ENCODE measurements at places on chromosomes 11 and 22. TPM values are rescaled to one million over a fixed set of nuclear protein-coding genes. Genes with fewer than 3 reads are reported as not detected.
A peak's percentile ranks its signal among the peaks of the same experiment; 100 is the strongest.

Gene MFNG
- 3.0 TPM for total RNA-seq

DNA sequence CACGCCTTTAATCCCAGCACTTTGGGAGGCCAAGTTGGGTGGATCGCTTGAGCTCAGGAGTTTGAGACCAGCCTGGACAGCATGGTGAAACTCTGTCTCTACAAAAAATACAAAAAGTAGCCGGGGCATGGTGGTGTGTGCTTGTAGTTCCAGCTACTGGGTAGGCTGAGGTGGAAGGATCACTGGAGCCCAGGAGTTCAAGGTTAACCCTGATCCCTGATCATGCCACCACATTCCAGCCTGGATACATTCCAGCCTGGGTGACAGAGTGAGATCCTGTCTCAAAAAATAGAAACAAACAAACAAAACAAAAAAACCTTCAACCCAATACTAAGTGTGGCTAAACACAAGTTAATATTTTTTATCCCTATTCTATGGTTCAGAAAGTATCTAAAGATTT lies 66.4 kb upstream of the CLNS1A start:
- DNase-seq, result no peak

- peak; percentile 62 for DNase-seq
Observed at GRCh38 chr11:114321621-114322257, 25.5 kb downstream of the NNMT start.

GRCh38 chr11:75482931-75483469 lies 42.7 kb downstream of the GDPD5 start:
- DNase-seq, result no peak

DNA sequence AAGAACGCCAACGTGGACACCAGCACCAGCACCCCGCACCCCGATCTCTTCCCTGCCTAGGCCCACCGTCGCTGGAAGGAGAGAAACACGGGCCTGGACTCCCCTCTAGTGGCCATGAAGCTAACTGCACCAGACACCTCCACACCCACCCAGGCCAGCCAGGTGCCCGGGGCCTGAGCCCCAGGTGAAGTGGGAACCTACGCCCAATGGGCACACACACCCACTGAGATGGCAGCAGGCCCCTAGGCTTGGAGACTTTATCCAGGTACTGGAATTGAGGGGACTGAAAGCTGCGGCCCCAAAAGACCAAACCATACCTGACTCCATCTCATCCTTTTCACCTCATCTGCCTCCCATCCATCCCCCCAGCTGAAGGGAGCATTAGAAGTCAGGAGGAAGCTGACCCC lies 81.0 kb downstream of the BUD13 start:
- DNase-seq, result peak; percentile 51

GRCh38 chr11:115178705-115179104 lies 325.5 kb downstream of the CADM1 start:
- no peak for DNase-seq

Gene C11orf91
- total RNA-seq, result not detected

DNA sequence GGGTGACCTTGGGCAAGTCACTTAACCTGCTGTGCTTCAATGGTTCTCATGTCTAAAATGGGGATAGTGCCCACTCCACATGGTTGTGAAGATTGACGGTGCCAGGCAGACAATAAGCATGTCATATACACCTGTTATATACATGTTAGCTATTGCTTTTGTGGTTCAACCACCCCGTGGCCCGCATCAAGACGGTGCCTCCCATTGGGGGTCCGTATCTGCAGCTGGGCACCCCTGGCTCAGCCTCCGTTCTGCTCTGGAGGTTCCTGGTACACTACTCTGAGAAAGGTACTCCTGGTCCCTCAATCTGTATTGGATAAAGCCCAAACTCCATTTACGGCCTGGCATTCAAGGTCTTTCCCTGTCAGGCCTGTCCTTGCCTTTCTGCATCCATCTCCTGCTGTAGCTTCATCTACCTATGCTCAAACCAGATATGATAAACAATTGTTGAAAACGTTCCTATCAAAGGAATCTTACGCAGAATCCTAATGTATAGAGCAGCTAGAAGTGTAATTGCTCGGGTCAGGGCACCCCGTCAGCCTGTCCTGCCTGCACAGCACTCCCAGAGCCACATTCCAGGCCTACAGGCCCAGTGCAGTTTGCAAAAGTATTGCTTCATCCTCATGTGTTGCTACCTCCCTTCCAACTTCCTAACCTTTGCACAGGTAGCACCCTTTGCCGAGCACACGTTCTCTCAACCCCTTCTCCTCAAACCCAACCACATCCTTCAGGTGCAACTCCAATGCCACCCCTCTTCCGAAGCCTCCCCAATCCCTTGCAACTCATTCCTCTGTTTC lies 194.9 kb downstream of the BCR start:
- no peak for DNase-seq

Gene CARNS1
- not detected for total RNA-seq

Gene PKNOX2
- total RNA-seq, result 1.4 TPM

- no peak for DNase-seq
Observed at GRCh38 chr22:44049486-44050231, 25.6 kb downstream of the PARVB start.

DNA sequence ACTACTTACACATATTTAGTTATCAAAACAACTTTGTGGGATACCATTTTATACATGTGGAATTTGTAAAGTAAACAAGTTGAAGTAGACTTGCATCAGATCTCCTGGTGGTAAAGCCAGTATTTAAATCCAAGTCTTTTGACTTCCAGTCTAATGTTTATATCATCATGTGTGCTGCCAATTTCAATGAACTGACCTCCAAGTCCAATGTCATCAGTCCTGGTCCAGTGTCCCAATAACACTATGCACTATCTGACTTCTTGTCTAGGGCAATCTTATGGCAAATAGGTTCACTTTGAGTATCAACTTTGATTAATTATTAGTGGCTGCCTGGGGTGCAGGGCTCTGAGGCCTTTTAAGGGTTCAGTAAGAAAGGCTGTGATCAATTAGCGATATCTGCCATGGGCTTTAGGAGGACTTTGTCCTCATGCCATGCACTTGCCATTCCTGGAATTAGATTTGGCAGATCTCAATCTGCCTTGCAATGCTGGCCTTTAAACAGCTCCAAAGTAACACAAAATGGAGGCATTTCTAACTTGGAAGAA lies 9.6 kb upstream of the PTS start:
- no peak for DNase-seq

GRCh38 chr11:95373241-95373640 lies 142.2 kb upstream of the SESN3 start:
- DNase-seq, result no peak

Gene DSCAML1
- not detected for total RNA-seq

- DNase-seq, result no peak
Observed at GRCh38 chr11:119372260-119373058, 9.0 kb downstream of the USP2 start.

GRCh38 chr11:66325263-66325671 lies 8.4 kb upstream of the CD248 start:
- DNase-seq, result no peak

Gene ELFN2
- total RNA-seq, result 2.0 TPM

Gene TXNRD2
- total RNA-seq, result 31.9 TPM

- no peak for DNase-seq
Observed at GRCh38 chr22:17347724-17348123, 21.5 kb upstream of the CECR2 start.

- DNase-seq, result peak; percentile 59
Observed at GRCh38 chr11:124174001-124174583, 9.1 kb upstream of the OR10D3 start.

DNA sequence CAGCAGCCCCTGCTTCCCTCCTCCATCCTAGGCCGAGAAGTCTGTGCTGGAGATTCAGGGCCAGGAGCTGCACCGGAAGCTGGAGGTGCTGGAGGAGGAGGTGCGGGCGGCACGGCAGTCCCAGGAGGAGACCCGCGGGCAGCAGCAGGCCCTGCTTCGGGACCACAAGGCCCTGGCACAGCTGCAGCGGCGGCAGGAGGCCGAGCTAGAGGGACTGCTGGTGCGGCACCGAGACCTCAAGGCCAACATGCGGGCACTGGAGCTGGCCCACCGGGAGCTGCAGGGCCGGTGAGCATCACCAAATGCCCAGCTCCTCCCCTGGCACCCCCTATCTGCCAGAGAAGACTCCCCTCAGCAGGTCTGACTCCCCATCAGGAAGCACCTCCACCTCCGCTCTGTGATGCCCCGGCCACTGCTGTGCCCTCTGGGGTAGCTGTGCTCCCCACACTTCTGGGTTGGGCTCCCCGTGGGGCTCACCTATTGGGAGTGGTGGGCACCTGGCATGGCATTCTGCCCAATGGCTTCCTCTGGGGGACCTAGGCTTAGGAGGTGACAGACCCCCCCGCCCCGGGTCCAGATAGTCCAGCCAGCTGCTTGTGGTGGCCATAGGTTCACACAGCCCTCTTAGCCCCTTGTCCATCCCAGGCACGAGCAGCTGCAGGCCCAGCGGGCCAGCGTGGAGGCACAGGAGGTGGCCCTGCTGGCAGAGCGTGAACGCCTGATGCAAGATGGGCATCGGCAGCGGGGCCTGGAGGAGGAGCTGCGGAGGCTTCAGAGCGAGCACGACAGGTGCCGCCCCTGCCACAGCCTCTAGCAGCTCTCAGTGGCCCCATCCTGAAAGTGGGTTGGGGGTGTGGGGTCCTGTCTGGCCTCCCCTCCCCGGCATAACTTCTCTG lies 6.6 kb upstream of the RPS6KA4 start:
- DNase-seq, result no peak

GRCh38 chr11:10561947-10562346 lies 6.5 kb downstream of the LYVE1 start:
- no peak for DNase-seq

- DNase-seq, result no peak
Observed at GRCh38 chr11:1542267-1542666, 29.8 kb downstream of the DUSP8 start.

- no peak for DNase-seq
Observed at GRCh38 chr11:26106726-26107125, 225.2 kb upstream of the ANO3 start.

Gene VPS51
- total RNA-seq, result 333 TPM

Gene MMP10
- total RNA-seq, result not detected

Gene OR52E8
- total RNA-seq, result not detected

Gene TBX1
- 1.1 TPM for total RNA-seq

DNA sequence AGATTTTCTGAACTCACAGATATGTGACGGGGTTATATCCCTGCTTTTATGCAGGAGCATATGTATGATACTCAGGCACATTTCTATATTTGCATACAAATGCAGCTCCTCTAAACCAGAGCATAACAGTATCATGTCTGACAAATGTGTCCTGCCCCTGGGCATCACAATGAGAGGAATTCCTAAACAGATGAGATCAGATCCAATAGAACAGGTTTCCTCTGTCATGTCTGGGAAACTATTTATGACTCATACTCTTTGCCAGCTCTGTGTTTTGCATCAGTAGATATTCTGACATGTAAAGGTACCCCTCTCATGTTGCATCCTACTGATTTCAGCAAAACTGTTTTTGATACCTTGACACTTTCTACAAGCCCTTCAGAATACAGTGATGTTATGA lies 29.4 kb downstream of the SYT9 start:
- DNase-seq, result peak; percentile 68

- no peak for DNase-seq
Observed at GRCh38 chr11:35241083-35241482, 102.1 kb downstream of the CD44 start.

Gene HEPN1
- total RNA-seq, result not detected

DNA sequence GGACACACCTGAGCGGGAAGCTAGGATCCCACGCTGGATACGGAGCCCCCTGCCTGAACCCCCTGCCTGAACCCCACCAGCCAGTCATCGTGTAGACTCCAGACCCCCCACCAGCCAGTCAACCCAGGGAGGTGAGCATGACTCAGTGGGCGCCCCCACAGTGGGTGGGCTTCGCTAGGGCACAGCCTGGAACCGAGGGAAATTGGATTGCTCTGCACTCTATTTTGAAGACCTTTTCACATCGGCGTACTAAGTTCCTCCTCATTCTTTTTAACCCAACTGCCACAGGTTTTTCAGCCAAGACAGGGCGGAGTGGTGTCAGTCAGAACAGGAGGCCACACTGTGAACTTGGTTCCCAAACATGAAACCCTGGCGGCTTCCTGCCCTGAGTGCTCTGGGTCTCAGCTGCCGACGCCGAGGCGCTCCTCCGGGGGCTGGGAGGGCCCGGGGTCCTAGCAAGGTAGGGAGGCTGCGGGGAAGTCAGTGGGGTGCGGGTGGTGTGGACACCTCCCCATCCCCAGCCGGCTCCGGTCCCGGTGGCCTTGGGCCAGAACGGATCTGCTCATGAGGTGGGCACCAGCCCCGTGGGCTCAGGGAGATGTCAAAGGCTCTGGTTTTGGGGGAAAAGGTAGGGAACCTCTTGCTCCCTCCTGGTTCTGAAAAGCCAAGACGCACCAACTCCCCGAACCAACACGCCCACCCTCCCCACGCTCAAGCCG lies 57.0 kb downstream of the BRD1 start:
- DNase-seq, result no peak

DNA sequence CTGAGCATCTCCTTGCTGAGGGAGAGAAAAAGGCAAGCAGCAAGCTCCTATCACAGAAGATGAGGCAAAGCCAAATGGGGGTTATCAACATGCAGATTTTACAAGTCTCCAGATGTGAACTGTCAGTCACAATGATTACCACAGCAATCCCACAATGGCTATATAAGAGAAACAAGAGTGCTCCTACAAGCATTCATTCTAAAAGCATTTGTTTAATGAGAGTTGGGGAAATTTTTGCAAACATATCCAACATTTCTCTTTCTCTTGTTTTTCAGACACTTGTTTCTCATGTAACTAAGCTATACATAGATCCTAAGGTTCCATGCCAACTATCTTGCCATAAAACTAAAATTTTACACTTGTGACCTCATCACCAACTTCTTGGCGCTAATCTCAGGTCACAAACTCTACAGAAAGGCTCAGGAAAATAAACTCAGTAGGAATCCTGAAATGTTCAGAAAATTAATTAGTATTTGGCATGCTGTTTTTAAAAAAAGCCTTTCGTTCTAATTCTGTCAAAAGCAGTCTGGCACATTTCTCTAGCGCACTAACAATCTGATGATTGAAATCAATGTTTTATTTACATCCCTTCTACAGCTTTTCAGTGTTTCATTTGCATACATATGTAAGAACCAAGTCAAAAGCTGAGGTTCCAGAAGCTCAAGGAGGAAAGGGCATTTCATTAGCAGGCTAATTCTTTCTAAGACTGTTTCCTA lies 199.5 kb downstream of the TTC28 start:
- DNase-seq, result no peak

GRCh38 chr11:62652161-62653006 lies 718 bp downstream of the INTS5 start:
- DNase-seq, result no peak

DNA sequence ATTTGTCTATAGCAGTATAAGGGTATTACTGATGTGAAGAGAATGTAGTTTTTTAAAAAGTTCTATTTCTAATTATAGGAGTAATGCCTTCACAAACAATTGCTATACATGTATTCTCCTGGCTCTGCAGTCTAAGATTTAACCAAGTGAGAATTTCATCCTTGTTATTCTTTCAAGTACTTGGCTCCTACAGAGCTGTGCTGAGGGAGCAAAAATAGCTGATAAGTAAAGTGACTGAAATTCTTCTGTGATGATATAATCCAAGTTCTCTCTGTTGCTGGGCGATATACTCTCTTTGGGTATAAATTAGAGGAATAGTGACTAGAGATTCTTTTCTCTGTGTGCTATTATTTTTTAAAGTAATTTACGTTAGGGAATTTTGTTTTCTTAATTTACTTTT lies 68.0 kb downstream of the PGR start:
- DNase-seq, result no peak

GRCh38 chr11:68275721-68276507 lies 4.1 kb upstream of the C11orf24 start:
- DNase-seq, result no peak

- no peak for DNase-seq
Observed at GRCh38 chr11:86587264-86588193, 84.9 kb downstream of the ME3 start.

All from Daoy (cell line).